Fibroblast of skin of right quadriceps (primary cell): ENCODE measurements at places on chromosomes 4 and X.

DNA sequence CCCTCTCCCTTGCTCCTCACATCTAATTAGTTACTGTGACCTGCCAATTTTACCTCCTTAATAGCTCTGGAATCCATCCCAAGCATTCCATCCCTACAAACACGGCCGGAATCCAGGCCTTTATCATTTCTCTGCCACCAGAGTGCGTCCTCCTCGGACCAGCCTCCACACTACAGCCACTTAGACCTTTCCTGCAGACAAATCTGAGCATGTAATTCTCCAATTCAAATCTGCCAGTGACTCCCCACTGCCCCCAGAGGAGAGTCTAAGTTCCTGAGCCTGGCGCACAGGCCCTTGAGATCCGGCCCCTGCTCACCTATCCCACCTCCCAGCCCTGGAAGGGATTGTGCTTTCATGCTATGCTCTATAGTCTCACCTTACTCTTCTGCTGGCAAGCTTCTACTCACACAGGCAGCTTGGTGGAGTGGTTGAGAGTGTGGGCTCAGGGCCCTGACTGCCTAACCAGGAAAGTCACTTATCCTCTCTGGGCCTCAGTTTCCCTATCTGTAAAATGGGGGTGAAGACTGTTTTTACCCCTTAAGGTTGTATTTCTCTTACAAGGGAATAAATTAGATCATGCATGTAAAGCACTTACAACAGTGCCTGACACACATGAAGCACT is 31.2 kb downstream of the PJA1 start:
- DNase-seq = peak; percentile 64

GRCh38 chr4:74331252-74331651 is 23.0 kb downstream of the EPGN start:
- DNase-seq = no peak

GRCh38 chrX:53072418-53073114 is 9.6 kb upstream of the TSPYL2 start:
- no peak for DNase-seq

DNA sequence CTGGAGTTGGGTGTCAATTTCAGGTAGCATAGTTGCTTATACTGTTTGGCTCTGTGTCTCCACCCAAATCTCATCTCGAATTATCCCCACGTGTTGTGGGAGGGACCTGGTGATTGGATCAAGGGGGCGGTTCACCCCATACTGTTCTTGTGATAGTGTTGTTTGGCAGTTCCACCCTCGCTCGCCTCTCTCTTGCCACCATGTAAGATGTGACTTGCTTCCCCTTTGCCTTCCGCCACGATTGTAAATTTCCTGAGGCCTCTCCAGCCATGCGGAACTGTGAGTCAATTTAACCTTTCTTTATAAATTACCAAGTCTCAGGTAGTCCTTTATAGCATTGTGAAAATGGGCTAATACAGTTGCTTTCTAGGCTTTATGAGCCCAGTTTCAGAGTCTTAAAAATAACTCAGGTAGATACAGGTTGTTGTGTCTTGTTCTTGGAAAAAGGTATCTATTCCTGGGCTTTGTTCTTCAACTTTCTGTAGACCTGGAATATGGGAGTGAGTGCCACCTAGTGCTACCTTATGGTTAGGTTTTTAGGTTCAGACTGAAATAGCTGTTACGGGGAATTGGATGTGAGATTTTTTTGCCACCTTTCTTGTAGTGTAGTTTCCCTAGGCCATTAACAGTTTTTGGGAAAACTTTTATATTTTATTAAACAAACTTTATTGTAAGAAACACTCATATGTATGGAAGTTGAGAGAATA is 15.6 kb downstream of the PGK1 start:
- no peak for DNase-seq

DNA sequence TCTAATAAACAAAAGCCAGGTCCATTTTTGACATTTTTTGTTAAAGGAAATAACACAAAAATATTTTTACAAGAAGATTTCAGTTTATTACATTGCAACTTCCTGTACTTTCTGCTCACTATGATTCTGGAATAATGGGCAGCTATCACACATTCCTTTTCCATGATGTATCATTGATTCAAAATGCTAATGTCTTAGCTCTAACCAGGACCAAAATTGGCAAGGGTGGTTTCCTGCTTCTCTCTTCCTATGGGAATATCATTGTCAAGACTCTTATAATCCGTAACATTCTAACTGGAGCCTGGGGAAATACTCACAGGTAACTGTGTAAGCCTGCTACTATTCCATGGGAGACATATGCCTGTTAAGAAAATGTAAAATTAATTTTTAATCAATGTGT is 218.6 kb downstream of the DCAF12L2 start:
- peak; percentile 42 for DNase-seq

GRCh38 chrX:150983521-150984168 is 510 bp downstream of the HMGB3 start:
- DNase-seq = no peak

DNA sequence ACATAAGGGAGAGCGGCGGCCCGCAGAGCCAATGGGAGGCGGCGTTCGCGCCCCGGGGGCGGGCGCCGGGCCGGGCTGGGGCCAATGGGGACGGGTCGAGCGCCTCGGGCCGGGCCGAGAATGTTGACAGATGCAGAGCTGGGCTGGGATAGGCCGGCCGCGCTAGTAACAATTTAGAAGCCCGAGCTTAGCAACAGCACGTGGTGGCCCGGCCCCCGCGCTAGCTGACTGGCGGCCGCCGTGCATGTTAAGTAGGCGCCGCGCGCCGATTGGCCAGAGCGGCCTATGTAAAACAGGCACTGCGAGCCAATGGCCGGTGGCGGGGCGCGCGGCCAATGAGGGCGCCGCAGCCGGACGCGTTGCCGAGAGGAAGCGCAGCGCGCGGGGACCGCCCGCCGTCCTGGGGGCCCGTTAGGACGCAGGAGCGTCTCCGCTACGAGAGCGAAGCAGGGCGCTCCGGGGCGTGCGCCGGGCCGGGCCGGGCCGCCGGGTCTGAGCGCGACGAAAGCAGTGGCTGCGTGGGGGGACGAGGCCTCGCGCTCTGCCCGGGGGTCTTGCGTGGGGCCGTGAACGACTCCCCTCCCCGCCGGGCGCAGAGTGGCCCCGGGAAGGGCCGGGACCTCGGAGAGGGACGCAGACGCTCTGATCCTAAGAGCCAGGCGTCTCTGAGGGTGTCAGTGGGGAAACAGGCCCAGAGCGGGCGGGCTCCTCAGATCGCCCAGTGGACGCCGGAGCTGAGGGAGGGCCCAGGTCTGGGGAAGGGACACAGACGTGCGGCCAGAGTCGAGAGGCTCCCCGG is 435 bp upstream of the MXD4 start:
- peak; percentile 100 for DNase-seq

DNA sequence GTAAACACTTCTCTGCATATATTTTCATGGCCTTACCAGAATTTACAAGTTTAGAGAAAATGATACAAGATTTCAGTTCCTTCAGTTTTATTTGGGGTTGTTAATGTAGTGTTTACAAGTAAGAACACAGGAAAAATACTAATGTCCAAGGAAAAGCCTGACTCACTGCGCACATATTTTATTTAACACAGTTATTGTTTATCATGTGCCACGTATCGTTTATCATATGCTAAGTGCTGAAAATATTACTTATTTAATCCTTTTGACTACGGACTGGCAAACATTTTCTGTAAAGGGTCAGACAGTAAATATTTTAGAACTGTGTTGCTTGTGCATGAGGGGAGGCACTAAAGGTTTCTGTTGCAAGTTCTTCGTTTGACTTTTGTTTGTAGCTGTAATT is 794 bp downstream of the HSD17B13 start:
- DNase-seq = no peak

DNA sequence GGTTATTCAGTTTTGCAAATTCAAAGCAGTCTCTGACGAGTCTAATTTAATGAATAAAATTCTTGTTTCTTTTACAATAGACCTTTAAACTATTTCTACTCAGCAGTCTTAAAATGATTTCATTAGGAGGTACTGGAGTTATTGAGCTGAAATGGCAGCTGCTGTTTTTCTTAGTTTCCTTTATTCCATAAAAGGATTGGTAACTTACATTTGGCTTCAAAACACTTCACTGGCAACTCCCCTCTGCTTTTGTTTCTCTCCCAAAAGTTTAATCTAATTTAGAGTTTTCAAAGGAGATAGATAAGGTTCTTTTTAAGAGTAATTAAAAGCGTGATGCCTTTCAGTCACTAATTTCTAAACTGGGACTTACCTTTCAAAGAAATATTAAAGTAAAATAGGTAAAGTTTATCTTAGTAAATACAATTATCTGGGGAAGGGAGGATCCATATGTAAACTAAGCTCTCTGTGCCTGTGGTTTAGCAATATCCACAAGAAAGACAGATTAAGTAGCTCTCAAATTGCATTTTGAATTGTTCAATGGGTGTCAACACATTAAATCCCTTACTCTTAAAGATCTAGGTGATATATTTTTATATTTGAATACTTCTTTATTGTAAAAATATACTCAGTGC is 17.1 kb upstream of the PCDH10 start:
- DNase-seq = no peak

GRCh38 chr4:24564488-24564887 is 19.9 kb downstream of the DHX15 start:
- DNase-seq = no peak

DNA sequence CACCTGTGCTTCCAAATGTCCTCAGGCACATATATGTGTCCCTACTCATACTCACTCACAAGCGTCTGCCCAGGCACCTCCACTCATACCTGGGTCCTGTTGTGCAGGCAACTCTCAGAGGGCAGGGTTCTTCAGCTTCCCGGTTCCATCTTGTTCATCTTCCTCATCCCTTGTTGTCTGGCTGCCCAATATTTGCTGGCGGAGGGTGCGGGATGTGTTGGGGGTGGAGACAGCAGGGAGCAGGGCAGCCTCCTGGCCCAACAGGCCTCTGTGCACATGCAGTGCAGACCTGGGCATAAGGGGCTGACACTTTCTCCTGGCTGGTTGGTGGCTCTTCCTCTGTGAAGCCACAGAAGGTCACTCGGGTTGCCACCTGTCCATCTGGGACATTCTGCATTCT is 32.1 kb downstream of the NBDY start:
- no peak for DNase-seq

GRCh38 chr4:118279920-118280432 is 72.8 kb downstream of the PRSS12 start:
- no peak for DNase-seq

- no peak for DNase-seq
Observed at GRCh38 chr4:39330353-39330752, 35.8 kb downstream of the RFC1 start.

GRCh38 chr4:6909113-6909969 is at the start of gene TBC1D14:
TSS of gene TBC1D14 (plus strand) at chr4:6909826. CDS start at chr4:6923390, 13,564 bp downstream.
- peak; percentile 86 for DNase-seq

DNA sequence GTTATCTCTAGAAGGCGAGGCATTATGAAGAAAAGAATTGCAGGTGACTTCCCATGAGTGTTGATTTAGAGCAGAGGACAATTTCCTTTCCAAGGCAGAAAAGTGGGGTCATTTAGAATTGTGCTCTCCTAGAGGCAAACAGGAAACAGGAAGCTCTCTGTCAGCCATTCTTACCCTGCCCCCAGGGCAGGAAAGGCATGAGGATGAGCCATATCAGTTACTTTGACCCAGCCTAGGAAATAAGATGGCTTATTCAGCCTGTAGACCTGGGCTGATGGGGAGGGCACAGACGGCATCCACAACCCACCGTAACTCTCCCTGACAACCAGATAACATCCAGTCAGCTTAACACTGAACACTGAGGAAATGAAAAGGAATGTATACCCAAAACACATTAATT is 88.8 kb upstream of the KDR start:
- no peak for DNase-seq

DNA sequence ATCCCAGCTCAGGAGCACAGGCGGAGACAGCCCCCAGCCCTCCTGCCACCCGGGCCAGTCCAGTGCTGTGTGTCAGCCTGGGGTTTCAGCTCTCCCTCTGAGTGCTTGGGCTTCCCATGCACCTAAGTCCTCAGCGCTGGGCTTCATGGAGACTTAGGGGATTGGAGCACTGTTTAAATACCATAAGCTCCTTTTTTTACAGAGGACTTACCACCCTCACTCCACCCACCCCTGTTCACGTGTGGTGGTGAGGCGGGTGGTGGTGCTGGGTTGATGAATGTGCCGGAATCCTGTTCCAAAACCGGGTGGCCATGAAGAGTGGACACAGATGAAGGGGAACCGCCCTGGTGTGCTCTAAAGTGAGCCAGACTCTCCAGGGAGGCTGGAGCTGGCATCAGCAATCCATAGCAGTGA is 66.9 kb downstream of the PSAPL1 start:
- no peak for DNase-seq

DNA sequence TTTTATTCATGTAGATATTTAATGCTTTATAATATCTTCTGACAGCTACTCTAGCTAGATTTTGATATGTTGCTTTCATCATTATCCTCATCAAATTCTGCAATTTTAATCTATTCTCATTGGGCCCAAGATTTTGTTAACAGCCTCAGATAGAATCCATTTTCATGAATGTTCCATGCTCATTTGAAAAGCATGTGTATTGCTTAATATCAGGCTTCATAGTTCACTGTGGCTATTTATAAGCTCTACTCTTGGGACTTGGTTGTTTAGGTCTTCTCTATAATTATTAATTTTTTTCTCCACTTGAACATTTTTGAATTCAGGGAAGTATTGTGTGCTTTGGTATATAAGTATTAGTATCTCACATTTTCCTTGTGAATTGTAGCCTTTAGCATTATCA is 41.8 kb downstream of the RAB40A start:
- no peak for DNase-seq

DNA sequence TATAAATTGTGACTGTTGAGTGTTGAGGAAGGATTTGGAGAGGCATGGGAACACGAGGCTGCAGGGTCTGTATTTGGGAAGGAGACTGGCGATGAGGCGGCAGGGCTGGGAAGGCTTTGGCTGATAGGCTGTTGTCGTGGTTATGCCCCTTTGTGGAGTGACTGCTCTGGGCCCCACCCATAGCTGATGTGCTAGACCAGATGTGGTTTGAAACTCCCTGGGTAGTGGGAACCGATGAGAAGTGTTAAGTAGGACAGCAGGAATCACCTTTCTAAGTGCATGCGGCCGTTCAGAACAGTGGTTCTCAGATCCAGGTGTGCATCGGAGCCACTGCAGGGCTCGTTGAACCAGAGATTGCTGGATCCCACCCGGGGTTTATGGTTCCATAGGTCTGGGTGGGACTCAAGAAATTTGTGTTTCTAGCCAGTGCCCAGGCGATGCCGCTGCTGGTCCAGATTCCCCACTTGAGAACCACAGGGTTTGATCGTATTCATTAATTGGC is 42.3 kb downstream of the TBC1D14 start:
- no peak for DNase-seq

- DNase-seq = no peak
Observed at GRCh38 chr4:96390404-96390803, 550.5 kb downstream of the PDHA2 start.

GRCh38 chr4:92651536-92651935 is 347.8 kb downstream of the GRID2 start:
- DNase-seq = no peak

GRCh38 chr4:32393806-32394205 is 1673.6 kb downstream of the PCDH7 start:
- DNase-seq = no peak

DNA sequence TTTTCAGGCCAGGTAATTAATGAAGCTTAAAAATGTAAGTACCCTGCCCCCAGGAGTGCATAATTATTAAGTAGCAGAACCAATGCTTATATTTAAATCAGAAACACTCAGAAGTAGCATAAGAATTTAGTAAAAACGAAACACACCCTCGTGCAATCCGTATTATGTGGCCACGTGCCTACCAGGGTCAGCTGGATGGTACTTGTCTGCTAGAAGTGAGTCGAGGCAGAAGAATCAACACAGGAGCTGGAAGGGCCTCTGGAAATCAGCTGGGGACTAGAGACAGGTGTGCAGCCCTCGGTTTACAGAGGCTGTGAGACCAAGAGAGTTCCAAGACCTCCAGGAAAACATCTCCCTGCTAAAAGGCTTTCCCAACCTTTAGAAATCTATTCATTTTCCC is 559 bp upstream of the FAM47E start:
- DNase-seq = no peak

GRCh38 chr4:58809366-58809765 is 1699.2 kb upstream of the IGFBP7 start:
- DNase-seq = peak; percentile 33
